ENCODE measurements at places on chromosomes 1 and 21.

DNA sequence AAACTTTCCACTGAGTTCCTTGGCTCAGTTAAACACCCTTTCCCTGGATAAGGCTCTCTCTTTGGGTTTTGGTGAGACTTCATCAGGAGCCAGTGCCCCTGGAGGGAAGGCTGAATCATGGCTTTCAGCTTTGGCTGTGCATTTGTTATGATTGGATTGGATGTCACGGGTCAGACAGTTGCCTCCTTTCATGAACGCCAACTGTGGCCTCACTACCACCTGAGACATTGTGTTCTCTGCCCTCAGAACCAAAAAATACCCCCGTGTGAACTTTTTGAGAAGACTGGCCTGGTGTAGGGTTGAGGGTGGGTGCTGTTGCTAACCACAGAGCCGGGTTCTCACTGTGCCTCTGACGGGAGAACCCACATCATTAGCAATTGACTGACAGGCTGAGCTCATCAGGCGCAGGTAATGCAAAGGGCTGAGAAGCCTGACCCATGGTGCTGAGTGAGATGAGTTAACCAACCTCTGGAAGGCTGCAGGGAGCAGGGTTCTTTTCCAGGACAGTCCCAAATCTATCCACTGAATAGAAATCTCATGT lies 65.6 kb downstream of the HHAT start:
- no peak for DNase-seq

DNA sequence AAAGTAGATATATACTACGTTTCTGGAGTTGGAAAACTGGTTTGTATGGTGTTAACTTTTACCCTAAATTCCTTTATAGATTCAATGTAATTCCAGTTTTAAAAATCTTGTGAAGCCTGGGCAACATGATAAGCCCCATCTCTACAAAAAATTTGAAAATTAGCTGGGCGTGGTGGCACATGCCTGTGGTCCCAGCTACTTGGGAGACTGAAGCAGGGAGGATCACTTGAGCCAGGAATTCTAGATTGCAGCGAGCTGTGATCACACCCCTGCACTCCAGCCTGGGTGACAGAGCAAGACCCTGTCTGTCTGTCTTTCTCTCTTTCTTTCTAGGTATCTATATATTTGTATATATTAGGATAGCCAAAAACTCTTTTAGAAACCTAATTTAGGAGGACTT lies 141.9 kb downstream of the CLEC20A start:
- DNase-seq = no peak

DNA sequence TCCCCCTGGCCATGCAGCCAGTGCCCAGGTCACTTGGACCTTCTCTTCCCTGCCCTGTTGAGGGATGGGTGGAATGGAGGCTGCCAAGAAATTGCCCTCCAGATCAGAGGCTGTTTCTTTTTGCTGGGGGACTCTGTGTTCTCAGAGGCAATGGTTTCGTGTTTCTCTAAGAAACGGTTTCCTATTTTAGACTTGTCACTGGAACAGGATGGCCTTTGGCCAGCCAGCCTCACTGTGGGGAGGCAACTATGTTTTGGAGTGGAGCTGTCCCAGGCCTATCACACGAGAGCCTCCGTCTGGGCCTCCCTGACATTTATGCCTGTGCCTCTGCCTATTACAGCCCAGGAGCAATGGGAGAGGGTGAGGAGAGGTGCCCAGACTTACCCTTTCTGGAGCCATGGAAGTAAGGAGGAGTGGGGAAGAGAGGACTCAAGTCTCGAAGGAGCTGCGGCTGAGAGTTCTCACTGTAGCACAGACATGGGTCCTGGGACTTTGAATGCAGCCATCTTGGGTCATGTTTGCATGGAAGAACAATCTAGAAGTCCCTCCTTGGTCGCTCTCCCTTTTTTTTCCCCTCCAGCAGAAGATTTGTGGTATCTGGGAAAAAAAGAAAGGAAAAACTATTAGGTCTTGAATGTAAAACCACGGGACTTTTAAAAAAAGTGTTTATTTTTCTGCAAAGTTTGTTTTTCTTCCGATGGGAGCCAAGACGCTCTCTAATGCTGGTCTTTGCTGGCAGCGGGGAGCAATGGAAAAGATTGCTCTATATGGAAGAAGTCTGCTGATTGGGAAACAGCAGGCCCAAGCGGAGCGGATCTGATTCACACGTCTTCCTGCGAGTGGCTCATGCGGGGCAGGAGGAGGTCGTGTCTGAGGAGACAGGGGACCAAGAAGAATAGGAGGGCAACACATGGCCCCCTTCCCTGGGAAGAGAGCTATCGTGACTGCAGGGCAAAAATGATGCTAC lies 219.2 kb downstream of the FOXD2 start:
- DNase-seq = no peak

GRCh38 chr21:17889171-17889570 lies 70.0 kb upstream of the C21orf91 start:
- no peak for DNase-seq

- peak; percentile 74 for DNase-seq
Measured at GRCh38 chr1:54791880-54792522, 9.1 kb downstream of the TTC22 start.

GRCh38 chr1:178308438-178308837 lies 188.3 kb downstream of the CLEC20A start:
- DNase-seq = no peak

- no peak for DNase-seq
Measured at GRCh38 chr1:28439320-28439719, 66.5 kb upstream of the RCC1 start.

DNA sequence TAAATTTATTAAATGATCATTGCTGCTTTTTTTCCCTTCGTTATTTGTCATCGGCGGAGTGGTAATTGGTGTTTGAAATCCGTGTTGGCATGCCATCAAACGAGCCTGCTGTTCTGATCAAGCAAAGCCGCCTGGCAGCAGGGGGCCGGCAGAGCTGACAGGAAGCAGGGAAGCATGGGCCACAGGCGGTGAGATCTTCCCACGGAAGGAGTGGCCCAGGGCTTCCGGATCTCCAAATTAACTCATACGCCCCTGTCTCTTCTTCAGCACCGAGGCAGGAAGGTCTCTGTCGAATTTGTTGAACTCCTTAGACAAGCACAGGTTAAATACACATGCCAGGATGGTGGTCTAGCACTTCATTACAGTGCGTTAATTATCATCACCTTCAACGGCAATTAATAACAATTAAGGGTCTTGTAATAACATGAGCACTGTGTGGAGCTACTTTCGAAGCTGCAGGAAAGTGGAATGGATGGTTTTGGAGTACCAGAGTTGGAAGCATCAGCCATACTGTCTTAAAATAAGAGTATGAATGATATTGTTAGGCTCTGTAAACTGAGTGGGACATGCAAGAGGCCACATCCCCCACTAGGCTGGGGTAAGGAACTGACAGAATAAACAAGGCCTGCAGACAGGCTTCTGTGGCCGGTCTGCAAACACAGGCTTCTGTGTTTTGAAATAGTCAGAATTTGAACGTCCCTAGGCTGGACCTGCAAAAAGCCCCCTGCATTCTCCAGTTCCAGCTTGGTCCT lies 199.4 kb upstream of the DAB1 start:
- no peak for DNase-seq

- no peak for DNase-seq
Measured at GRCh38 chr1:65881067-65881594, 88.4 kb downstream of the PDE4B start.

DNA sequence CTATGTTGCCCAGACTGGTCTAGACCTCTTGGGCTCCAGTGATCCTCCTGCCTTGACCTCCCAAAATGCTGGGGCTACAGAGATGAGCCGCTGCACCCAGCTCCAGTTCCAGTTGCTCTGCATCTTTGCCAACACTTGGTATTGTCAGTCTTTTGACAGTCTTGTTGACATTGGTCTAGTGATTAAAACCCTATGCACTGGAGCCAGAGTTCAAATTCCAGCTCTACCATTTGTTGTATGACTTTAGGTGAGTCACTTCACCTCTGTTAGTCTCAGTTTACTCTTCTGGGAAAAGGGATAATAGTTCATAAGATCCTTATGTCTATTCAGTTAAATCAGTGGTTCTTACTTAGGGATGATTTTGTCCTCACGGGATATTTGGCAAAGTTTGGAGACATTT lies 32.9 kb upstream of the MED18 start:
- no peak for DNase-seq

DNA sequence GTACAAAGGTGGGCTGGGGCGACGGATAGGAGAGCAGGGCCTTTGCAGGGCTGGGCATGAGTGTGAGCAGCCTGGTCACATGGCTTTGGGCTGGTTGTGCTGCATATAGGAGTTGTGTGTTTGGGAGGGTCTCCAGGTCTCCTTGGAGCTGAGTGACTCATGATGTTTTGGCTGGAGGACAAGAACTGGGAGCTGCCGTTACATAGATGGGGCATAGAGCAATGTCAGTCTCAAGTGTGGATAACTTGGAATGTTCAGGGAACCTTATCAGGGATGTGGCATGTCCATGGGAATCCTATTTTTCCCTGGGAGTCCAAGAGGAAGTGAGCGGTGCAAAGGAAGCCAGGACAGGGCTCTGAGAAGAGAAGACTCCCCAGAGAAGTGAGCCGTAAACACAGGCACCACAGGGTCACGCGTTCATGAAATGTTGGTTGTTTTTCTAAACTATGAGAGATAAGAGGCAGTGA lies 136.4 kb upstream of the KCNE2 start:
- DNase-seq = no peak

DNA sequence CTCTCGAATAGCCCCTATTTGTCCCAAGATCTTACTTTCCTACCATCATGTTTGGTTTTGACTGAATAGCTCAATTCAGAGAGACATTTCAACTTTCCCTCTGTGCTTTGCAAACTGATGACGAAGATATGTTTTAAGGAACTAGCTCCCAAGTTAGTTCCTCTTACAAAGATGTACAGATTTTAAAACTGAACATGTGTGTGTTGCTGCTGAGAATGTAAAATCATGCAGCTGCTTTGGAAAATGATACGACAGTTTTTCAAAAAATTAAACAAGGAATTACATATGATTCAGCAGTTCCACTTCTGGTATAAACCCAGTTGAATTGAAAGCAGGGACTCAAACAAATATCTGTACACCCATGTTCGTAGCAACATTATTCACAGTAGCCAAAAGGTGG lies 33.6 kb downstream of the KIF26B start:
- no peak for DNase-seq

DNA sequence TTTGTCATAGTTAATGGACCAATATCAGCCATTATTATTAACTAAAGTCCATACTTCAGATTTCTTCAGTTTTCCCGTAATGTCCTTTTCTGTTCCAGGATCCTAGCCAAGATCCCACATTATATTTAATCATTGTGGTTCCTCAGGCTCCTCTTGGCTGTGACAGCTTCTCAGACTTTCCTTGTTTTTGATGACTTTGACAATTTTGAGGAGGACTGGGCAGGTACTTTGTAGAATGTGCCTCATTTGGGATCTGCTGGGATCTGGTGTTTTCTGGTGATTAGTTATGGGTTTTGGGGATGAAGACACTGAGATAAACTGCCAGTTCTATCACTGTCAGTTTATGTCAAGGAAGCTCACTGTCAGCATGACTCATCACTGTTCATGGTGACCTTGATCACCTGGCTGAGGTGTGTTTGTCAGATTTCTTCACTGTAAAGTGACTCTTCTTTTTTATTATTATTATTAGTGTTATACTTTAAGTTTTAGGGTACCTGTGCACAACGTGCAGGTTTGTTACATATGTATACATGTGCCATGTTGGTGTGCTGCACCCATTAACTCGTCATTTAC lies 66.3 kb downstream of the PCBP3 start:
- DNase-seq = no peak

DNA sequence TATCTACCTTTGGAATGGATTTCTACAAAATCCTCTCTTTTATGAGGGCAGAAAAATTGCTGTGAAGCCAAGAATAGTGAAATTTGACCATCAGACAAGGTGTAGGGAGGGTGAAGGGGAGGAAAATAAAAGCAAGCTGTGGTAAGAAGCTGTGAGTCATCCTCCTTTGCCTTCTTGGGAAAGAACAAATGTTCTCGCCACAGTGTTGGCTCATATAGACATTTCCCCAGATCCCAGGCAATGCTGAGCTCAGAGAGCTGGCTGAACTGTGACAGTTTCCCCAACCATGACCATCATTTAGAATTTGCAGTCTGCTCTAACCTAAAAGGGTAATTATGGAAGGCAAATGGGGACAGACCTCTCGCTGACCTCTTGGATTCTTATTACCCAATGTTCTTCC lies 235.4 kb downstream of the PBX1 start:
- DNase-seq = no peak

GRCh38 chr1:31580513-31580870 lies 4.2 kb downstream of the TINAGL1 start:
- no peak for DNase-seq

DNA sequence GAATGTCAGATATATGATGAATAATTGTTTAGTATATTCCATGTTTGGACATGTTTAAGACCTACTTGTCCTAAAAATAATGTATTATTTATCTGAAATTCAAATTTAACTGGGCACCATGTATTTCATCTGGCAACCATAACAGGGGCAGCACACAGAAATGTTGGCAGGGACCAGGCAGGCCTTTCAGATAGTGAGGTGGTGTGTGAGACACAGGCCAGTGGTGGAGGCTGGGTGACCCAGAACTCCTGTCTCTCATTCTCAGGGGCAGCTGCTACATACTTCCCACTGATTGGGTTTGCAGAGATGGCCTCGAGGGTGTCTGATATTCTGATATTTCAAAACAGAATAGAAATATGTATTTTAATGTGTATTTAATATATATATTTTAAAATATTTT lies 1.3 kb upstream of the FASLG start:
- no peak for DNase-seq

DNA sequence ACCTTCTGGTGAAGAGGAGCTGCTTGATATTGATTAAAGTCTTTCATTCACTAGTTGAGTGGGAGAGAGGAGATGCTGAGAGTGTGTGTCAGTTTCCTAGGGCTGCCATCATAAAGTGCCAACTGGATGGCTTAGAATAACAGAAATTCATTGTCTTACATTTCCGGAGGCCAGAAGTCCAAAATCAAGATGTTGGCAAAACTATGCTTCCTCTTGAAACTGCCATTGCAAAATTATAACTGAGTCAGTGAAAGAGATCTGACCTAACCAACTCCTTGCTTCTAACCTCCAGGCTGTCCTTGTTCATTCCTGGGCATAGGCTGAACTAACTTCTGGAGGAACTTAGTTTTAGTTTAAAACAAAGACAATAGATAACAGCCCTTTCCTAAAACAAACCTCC lies 47.1 kb downstream of the PTGS2 start:
- DNase-seq = no peak

GRCh38 chr1:41538741-41539417 lies 54.4 kb upstream of the EDN2 start:
- DNase-seq = no peak

DNA sequence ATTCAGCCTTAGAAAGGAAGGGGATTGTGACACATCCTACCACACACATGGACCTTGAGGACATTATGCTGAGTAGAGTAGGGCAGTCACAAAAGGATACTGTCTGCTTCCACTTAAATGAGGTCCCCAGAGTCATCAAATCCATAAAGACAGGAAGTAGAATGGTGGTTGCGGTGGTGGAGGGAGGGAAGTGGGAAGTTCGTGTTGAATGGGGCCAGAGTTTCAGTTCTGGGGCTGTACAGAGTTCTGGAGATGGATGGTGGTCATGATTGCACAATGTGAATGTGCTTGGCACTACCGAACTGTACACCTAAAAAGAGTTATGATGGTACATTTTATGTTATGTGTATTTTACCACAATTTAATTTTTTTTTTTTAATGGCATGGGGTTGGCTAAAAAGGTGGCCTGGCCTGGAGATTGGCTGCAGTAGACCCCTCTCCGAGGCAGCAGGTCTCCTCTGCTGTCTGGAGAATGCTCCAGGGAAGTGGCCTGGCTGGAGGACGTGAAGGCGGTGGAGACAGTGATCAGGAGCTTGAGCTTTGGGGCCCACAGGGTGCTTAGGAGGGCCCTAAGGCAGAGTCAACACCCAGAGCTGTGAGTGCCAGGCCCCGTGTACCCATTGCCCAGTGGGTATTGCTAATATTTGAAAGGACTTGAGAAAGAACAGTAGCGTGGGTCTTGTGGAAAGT lies 30.4 kb downstream of the IFNGR2 start:
- peak; percentile 11 for DNase-seq
